NCI-H526 (cell line): ENCODE measurements at places on chromosomes 12 and 14.

- DNase-seq, result no peak
Observed at GRCh38 chr14:39028620-39029019, 74.4 kb downstream of the SEC23A start.

GRCh38 chr14:84671776-84672175 lies 858.2 kb upstream of the FLRT2 start:
- DNase-seq, result no peak

DNA sequence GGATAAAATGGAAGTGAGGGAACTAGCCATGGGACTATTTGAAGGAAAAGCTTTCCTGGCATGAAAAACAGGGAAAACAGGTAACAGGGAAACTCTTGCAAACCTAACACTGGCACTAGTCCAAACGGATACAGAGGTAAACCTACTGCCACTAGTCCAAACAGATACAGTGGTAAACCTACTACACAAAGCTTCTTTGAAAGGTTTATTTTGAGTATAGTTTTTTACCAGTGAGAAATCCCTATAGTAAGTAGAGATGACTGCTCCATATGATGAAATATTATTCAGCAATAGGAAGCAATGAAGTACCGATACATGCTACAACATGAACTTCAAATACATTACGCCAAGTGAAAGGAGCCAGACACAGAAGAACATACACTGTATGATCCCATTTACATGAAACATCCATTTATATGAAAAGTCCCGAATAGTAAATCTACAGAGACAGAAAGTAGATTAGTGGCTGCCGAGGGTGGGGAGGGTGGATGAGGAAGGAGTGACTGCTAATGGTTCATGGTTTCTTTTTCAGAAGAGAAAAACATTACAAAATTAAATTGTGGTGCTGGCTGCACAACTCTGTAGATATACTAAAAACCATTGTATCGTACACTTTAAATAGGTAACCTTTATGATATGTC lies 25.5 kb downstream of the SPTLC2 start:
- peak; percentile 5 for DNase-seq

GRCh38 chr12:50659690-50660424 lies 104.0 kb upstream of the ATF1 start:
- peak; percentile 57 for DNase-seq

GRCh38 chr12:58819345-58819744 lies 101.0 kb downstream of the LRIG3 start:
- DNase-seq, result no peak

- peak; percentile 90 for DNase-seq
Observed at GRCh38 chr14:57009585-57010515, 199.6 kb upstream of the OTX2 start.

DNA sequence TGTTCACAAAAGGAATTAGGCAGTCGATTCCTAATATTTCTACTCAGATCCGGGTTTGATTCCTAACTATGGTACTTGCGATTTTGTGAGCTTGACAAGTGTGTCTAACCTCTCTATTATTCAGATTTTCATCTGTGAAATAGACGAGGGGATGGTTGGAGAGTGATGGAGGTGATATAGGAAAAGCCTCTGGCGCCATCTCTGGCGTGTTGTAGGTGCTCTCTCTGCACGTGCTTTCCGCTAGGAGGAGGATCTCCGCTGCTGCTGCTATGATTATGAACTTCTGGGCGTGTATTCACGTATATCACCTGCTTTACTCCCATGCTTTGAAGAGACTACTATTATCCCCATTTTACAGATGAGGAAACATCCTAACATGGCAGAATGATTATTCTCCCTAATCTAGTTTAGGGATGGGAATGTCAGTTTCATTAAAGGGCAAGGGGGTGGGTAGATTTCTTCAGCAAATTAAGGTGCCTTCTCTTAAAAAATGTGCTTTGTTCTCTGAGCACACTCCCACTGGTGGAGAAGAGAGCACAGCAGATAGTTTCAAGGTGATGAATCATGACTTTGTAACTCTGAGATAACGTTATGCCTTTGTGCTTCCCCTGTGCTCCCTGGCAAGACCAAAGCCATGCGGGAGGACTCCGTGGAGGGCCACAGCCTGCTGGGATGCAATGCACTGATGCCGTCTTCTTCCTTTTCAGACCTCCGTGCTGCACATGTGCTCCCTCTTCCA lies 97.1 kb downstream of the PRIMA1 start:
- DNase-seq, result no peak
